Stimulated activated CD8-positive, alpha-beta memory T cell treated with anti-CD3 and anti-CD28 coated beads, Interleukin-12 subunit alpha, Interleukin-12 subunit beta, amount 100 ng/mL, for 1 hour (primary cell): ENCODE measurements at places on chromosomes 6 and 20.

DNA sequence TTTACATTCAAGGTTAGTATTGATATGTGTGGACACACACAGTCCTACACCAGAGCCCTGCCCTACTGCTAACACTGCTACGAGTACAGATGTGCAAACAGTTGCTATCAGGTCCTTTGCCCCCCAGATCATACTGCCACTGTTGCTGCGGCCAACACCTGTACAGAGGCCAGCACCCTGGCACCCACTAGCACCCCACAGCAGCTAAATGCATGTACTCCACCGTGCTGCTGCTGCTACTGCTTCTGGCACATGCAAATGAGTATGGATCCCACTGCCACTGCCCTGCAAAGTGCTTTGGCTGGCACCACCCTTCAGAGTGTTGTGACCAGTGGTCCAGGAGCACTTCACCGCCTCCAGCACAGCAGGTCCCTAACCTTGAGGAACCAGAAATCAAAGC is 621.9 kb downstream of the GRIK2 start:
- DNase-seq: no peak

GRCh38 chr6:109379711-109380110 is 2.6 kb downstream of the CD164 start:
- DNase-seq: no peak

DNA sequence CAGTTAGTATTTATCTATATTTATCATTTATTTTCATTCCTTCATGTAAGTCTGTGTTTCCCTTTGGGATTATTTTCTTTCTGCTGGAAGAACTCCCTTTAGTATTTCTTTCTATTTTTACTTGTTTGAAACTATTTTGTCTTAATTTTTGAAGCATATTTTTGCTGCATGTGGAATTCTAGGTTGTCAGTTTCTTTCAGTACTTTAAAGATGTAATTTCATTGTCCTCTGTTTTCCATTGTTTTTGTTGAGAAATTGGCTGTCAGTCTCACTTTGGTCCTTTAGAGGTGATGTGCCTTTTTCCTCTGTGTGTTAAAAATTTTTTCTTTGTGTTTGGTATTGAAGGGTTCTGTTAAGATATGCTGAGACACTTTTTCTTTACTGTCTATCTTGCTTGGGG is 17.1 kb downstream of the RNF182 start:
- no peak for DNase-seq

- DNase-seq: no peak
Observed at GRCh38 chr6:152136449-152136825, 329.0 kb downstream of the ESR1 start.

- no peak for DNase-seq
Observed at GRCh38 chr6:26089272-26089671, 2.0 kb downstream of the HFE start.

GRCh38 chr6:49743429-49743828 is 759 bp downstream of the CRISP3 start:
- no peak for DNase-seq

GRCh38 chr20:62388839-62389600 is 2.1 kb downstream of the RPS21 start:
- no peak for DNase-seq

GRCh38 chr6:34370361-34370760 is 22.1 kb downstream of the NUDT3 start:
- no peak for DNase-seq

GRCh38 chr6:160277546-160277945 is 18.9 kb upstream of the SLC22A2 start:
- no peak for DNase-seq

GRCh38 chr6:35294308-35294945 is 3.2 kb upstream of the DEF6 start:
- no peak for DNase-seq

DNA sequence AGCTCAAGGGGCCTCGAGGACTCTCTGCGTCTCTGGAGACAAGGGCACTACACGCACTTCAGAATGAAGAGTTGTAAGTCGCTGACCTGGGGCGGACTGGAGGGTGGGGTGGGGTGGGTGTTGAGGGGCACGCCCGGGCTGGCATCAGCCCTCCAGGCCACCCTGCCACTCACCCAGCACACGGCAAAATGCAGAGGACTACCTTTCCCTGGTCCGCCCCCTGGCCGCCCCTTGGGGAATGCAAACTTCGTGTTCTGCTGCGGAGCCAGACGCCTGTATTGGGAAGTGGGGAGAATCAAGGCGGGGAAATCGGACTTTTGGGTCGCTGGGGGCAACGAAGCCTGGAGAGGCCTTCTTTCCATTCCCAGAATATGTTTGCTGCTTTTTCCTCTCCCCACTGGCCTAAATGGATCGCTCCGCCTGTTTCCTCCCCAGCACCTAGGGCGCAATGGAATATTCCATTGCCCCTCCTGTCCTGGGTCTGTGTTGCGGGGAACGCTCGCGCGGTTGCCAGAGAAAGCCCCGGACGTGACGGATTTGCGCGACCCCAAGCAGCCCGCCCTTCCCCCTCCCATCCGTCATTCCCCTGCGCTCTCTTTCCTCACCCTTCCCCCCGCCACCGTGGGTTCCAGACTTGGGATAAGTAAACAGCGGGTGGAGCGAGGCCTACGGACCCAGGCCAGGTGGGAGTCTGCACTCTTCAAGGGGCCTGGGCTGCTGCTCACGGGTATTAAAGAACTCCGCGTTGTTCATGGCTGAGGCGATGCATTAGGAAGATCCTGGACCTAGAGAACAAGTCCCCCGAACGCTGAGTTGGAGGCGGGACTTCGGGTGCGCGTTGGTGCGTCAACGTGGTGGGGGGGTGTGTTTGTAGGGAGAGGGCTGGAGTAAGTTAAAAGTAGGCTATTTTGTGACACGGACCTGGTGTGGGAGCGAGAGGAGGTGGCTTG is at the start of gene PPT2:
PPT2 (plus strand) TSS at position 578 of the 950 bp plus-strand sequence. CDS start 454 bp downstream, outside the sequence.
- DNase-seq: peak; percentile 69

DNA sequence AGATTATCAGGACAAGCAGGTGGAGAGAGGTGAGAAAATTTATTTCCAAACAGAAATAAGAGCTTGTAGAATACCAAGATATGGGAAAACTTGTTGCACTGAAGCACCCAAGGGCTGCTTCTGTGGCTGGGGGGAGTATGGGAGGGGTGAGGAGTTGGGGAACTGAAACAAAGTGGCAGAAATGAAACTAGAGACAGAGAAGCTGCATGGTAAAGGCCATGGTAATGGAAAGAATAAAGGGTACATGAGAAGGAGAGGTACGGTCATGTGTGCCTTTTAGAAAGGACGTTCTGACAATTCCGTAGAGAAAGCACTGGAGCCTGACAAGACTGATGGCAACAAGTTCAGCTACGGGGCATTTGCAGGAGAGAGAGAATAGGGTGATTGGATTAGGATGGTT is 51.6 kb upstream of the RIN2 start:
- no peak for DNase-seq

DNA sequence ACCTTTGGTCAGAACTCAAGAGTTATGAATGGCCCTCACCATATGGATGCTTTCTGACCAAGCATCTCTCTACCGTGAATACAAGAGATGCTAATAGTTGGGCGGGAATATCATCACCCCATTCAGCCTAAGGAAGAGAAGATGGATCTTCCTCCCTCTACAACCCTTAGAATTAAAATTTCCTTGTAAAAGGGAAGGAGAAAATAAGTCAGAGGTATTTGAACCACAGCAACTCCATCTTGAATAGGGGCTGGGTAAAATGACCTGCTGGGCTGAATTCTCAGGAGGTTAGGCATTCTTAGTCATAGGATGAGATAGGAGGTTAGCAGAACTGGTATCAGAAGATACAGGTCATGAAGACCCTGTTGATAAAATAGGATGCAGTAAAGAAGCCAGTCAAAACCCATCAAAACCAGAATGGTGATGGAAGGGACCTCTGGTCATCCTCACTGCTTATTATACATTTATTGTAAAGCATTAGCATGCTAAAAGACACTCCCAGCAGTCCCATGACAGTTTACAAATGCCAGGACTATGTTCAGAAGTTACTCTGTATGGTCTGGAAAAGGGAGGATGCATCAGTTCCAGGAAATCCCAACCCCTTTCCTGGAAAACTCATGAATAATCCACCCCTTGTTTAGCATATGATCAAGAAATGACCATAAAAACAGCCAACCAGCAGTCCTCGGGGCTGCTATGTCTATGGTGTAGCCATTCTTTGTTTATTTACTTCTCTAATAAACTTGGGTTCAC is 101.2 kb downstream of the DTNBP1 start:
- DNase-seq: no peak

DNA sequence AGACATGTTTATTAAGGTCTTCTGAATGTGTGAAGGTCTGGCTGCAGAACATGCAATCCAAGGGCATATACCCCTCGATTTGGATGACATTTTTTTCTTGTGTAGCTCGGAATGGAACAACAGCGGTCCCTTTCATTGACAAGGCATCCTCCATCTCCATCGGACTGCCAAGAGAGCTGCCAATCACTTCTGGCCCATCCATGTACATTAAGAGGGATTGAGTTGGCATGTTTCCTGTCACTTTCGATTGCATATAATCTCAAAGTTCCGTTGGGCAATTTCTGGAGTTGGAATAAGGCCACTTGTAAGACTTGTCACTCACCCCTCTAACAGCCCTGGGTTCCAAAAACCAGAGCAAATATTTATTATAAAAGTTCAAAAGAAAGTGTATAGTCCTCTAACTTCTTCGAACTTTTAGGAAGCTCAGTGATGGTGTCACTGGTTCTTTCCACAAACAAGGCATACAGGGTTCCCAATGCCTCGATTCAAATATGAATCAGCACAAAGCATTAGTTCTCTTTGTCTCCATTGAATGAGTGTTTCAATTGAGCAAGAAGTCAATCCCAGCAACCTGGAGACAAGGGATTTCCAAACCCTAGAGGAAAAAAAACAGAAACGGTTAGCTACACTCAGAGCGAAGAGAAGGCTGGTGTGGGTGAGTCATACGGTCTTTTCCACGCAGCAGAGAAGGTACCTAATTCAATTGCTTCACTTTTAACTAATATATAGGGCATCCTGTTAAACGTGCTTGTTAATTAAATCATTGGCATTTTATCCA is 10.9 kb downstream of the ZNF217 start:
- DNase-seq: no peak

DNA sequence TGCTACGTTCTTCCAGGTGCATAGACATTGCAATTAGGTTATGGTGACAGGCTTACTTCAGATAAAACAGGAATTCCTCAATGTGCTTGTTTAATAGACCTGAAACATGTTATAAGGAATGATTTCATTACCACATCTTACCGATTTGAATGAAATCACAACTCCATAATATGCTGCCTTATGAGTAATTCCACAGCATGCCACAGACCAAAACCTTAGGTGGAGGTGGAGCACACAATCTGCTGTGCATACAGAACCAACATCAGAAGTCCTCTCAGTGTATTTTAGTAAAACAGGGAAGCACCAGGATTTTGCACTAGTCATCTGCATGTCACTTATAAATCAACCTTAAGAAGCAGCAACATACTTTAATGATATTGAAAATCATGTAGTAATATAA is 148.9 kb upstream of the TSHZ2 start:
- DNase-seq: no peak

DNA sequence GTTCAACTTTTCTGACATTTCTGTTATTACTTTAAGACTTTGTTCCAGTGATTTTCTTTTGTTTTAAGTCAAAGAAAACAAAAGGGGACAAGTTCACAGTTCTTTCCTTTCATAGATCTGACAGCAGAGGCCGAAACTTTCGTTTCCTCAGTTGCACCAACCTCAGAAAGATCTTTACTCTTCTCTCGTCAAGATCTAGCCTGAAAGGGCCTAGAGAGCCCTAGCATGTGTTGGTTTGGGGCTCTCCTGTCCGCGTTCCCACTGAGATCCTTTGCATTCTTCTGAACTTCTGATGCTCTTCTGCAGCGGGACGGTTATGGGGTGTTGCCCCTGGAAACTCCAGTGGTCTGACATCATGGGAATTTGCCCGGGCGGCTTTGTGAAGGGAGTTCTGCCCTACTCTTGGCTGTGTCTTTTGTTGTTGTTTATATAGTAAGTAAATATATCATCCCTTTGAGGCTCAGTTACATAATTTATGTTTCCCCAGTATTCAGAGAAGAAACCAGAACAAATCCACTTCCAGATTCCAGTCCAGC is 129.1 kb downstream of the SASH1 start:
- no peak for DNase-seq

DNA sequence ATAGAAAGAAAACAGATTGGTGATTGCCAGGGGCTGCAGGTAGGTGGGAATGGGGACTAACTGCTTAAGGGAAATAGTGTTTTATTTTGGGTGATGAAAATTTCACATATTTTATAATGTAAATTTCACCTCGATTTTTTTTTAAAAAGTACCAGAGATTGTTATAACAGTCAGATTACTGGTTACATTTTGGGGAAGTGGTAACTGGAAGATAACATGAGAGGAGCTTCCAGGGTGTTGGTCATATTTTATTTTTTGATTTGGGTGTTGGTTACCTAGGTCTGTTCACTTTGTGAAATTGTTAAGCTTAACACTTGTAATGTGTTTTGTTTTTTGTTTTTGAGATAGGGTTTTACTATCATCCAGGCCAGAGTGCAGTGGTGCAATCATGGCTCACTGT is 17.2 kb upstream of the CRIP3 start:
- no peak for DNase-seq

GRCh38 chr6:33298773-33299236 is at the start of gene RGL2:
TSS of gene RGL2 (minus strand) at chr6:33298942. CDS start at chr6:33298610, 332 bp downstream.
- no peak for DNase-seq

DNA sequence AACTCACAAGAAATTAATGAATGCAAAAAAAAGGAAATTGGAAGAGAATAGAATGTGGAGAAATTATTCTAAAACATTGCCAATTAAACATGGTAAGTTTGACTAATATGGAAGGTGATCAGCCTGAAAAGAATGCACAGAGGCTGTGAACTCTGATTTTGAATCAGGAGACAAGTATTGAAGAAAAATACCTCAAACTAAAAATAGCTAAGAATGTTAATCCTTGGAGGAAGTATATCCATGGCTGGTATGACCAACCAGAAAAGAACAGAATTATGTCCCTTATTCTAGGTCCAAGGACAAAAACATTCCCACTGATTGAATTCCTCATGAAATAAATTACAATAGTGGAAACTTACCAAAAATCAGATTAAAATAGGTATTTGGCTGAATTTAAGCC is 7.3 kb upstream of the RIMS1 start:
- DNase-seq: no peak
